ENCODE measurements at places on chromosomes 3 and 15. TPM values are rescaled to one million over a fixed set of nuclear protein-coding genes. Genes with fewer than 3 reads are reported as not detected.

Gene GOLGA6A
- not detected for total RNA-seq

- no peak for DNase-seq
These were observed 189.5 kb downstream of the NSUN3 start for GRCh38 chr3:94252316-94252715.

GRCh38 chr3:22372292-22373062 is 621.5 kb upstream of the ZNF385D start:
- DNase-seq, result no peak

DNA sequence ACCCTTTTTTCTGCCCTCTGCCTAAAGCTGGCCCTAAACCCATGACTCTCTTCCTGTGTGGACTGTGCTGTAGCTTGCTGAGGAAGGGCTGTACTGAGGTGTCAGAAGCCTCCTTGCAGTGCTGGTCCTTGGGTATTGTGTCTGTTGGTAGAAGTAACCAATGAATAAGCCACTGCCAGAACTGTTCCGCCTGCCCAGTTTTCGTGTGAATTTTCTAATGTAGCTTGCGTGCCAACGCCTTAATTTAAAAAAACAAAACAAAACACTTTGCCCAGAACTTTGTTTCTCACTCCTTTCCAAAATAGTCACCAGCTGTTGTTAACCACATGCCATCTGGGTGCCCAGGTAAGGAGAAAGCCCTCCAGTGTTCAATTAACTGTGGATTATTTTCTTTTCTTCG is 101.9 kb downstream of the KLHL25 start:
- no peak for DNase-seq

DNA sequence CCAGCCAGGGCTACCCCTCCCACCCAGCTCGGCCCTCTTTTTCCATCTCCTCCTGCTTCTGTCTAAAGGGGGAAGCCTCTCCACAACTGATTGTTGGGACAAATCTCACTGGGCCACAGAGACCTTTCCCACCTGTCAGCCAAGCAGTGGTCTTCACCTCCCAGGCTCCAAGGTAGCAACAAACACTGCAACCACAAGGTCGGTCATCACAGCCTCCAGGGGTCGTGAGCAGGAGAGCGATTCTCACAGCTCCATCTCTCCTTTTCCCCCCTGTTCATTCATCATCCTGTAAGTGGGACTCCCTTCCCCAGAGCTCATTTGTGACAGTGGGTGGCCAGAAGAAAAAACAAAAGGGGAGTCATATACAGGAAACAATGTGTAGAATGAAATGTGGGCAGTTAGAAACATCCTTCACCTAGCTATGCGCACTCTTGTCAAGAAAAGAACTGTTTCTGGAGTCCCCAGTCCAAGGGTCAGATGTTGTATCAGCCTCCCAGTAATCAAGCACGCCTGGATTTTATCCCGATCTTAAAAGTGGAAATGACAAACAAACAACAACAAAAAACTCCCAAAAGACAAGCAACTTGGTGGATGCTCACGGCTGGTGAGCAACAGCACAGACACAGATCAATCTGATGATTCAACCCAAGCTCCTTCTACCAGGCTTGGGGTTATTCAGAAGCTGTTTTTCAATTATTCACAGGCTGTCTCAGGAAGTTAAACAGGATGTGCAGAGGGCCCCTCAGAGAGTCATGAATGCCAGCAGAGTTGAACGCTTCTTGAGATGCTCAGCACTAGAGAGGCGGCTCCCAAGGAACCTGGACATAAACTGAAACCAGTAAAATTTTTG is 22.4 kb downstream of the LYZL4 start:
- no peak for DNase-seq

- DNase-seq, result no peak
These were observed 133.3 kb downstream of the SUCLG2 start for GRCh38 chr3:67521053-67521646.

- DNase-seq, result no peak
These were observed 4.5 kb downstream of the SERPINI2 start for GRCh38 chr3:167469381-167469780.

Gene NOX5
- total RNA-seq, result 0.28 TPM

GRCh38 chr3:62028236-62028635 is 345.1 kb downstream of the FEZF2 start:
- no peak for DNase-seq

Gene ITIH1
- 0.94 TPM for total RNA-seq

Gene NANOGP8
- not detected for total RNA-seq

DNA sequence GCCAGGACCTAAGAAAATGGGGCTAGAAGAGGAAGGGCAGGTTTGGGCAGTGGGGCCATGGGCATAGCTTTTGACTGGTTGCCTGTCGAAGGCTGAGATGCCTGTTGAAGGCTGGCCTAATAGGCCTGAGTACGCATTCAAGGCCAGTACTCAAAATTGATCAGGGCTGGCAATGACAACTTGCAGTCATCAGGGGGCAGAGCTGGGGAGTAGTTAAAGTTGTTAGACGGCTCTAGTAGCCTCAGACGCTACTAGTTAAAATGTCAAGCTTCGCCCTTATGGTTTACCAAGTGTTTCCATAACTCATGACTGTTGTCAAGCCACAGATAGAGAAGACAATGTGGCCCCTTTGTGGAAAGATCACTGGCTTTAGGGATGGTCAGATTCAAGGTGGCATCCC is 28.7 kb downstream of the SPG21 start:
- no peak for DNase-seq

DNA sequence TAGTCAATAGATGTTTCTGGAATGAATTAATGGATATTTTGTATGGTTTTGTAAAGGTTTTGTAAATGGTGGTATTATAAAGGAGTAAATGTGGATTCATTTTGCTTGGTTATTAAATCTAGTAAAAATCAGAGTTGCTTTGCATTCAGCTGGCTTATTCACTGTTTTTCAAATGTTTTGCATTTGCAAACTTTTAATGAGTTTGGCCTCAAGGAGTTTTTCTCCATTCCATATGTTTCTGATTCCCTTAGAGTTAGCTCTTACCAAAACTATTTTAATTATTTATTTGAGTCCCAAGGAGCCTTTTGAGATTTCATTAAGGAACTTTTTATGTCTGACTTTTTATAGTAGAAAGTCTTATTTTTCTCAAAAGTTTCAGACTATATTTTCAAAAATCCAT is 992.2 kb downstream of the DIPK2A start:
- no peak for DNase-seq

DNA sequence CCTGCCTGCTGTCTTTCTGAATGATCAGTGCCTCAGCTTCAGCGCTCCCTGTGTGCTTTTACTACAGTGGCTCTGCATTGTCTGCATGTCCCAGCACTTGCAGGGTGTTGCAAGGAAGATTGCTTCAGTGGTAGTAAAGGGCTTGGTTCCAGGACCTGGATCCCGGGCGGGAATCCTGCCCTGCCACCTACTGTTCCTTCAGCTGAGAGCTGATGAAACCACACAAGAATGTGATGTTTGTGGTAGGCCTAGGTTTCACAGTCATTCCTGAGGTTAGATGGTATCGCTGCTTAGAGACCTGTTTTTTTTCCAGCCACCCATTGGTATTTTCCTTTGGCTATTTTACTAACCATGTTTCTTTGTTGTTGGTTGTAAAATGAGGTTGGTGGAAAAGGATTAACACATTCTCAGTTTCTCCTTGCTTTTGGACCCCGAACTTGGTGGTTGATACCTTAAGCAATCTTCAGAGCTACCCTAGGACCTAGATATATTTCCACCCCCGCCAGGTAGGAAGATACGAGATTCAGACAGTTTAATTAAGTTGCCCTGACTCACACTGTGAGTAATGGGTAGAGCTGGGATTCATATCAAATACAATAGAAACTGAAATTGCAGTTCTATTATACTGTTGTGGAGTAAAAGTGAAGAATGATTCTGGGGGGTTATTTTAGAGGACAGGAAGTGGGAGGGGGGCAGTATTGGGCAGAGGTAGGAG is 11.4 kb downstream of the GPR87 start:
- DNase-seq, result no peak

Gene ACP3
- 4.6 TPM for total RNA-seq

GRCh38 chr3:177885063-177885462 is 651.2 kb upstream of the KCNMB2 start:
- DNase-seq, result no peak

Gene CCRL2
- 17.8 TPM for total RNA-seq

DNA sequence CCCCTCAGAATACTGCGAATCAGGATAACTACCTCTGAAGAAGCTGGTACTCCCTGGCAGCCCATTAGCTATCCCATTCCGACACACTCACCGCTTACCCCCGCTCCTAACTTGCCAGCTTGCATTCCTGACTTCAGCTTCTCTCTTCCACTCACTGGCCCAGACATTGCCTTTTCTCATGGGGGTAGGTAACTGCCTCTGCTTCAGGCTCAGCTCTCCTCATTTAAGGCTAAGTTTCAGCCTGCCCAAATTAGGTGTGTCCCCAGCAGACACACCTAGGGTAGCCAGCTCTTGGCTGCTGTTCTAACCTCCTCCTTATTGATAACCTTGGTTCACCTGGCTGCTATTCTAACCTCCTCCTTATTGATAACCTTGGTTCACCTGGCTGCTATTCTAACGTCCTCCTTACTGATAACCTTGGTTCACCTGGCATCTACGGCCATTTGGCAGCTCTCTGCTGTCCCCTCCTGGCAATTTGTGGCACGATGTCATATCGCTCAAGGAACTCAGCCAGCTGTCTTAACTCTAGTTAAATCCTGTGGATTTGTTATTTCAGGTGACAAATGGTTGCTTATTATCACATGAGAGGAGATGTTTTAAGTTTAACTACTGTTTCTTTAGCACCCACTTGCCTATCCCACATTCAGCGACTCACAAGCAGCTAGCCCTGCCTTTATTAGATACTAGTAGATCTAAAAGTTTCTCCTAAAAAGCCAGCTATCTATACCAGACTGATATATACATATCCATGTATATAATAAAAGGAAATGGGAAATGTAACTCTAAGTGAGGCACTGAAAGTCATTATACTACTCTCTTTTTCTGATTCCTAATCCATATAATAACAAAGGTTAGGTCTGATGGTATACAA is 106.5 kb upstream of the ACP3 start:
- no peak for DNase-seq

Gene RPS27L
- 94.3 TPM for total RNA-seq

Gene SLC24A5
- total RNA-seq, result not detected

Gene PARP15
- 4.3 TPM for total RNA-seq

DNA sequence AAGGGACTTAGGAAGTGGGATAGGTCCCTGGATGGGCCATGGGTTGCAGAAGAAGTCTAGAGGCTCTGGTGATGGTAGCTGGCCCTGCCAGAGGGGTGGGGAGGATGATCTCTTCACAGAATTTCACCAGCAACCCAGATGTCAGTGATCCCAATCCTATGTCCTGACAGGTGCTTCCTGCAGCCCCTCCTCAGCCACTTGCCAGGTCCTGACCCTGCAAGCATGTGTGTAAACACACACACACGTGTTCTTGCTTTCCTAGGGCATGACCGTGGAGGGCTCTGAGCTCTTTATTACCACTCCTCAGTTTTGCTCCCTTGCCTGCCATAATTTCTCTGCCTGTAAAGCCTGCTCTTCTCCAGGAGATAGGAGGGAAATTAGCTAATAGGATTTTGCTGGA is 12.5 kb downstream of the TEX264 start:
- DNase-seq, result no peak

DNA sequence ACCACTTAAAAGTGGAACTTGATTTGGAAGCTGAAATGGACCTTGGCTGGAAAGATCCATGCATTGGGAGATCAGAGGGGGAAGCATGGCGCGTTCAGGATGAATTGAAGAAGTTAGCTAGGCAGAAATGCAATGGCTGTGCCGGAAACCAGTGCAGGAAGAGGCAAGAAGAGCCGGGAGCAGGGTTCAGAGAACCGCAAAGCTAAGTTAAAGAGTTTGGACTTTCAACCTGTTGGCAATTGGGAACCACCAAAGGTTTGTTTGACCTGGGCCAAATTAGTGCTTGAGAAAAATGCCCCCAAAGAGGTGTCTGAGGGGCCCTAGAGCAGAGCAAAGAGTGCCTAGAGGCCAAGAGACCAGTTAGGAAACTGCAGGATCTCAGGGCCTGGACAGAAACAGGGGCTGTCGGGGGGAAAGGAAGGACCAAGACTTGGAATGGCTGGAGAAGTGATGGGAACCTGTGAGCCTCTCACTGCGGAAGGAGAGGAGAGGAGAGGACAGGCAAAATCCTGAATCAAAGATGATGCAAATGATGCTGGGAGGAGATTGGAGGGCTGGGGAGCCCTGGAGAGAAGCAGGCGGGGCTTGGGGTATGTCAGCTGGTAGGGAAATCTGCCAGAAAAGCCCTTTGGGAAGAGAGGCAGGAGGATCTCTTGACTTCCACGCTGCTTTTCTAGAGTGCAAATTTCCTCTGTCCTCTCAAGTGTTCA is 49.3 kb downstream of the FAM174B start:
- no peak for DNase-seq

DNA sequence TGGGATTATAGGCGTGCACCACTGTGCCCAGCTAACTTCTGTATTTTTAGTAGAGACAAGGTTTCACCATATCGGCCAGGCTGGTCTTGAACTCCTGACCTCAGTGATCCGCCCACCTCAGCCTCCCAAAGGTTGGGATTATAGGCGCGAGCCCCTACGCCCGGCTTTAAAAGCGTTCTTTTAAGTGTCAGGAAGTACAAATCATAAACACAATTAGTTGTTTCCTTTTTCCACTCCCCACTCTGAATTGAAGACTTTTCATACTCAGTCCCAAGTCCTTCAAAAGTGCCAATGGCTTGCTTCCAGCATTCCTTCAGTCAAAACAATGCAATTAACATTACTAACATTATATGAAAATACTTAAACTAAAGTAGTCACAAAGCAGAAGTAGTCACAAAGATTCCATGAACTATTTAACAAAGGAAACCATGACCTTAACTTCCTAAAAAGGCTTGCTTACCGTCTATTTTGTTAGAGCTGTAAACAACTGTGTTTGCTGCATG is 8.1 kb downstream of the WDR82 start:
- no peak for DNase-seq

- DNase-seq, result no peak
These were observed 403.7 kb downstream of the SOX2 start for GRCh38 chr3:182115328-182116015.

GRCh38 chr15:75705854-75706681 is 6.6 kb downstream of the CSPG4 start:
- no peak for DNase-seq

Gene ADAMTS17
- 9.3 TPM for total RNA-seq

Gene GP5
- total RNA-seq, result 0.19 TPM

- DNase-seq, result no peak
These were observed 137.7 kb upstream of the RASGRP1 start for GRCh38 chr15:38702178-38702912.

All from omental fat pad (tissue), 4 donors.